T47D (cell line): ENCODE measurements at places on chromosomes 7 and 10.

DNA sequence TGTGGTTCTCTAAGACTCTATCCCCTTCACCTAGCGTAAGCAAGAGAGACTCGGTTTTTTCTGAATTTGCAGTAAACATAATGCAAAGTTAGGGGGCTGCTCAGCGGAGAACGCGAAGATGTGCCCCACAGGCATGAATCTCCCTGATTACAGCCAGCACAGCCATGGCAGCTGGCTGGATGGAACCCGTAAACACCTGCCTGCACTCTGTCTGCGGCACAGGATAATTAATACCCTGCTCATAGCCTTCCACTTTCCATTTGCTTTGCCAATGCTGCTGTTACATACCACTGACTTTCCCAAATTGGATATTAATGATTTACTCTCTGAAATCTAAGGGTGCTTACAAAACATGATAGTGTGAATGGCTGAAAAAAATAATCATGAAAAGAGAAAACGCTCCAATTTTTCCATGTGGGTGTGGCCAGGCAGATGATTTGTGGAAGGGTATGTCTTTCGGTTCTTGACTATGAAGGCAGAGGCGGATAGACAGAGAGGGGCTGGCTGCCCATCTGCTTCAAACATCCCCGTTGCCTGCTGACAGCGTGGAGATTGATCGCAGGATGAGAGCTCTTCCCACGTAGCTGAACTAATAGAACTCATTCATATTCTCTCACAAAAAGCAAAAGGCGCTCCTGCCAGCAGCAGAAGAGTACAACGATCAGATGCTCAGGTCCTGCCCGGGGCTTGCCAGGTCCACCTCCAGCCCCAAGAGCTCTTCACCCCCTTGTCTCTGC, 193.2 kb upstream of the GHITM start:
- DNase-seq: no peak

- DNase-seq: no peak
These were observed 365.1 kb upstream of the MTPN start for GRCh38 chr7:136342251-136342650.

GRCh38 chr10:100826661-100826982, 81.2 kb downstream of the PAX2 start:
- DNase-seq: no peak

DNA sequence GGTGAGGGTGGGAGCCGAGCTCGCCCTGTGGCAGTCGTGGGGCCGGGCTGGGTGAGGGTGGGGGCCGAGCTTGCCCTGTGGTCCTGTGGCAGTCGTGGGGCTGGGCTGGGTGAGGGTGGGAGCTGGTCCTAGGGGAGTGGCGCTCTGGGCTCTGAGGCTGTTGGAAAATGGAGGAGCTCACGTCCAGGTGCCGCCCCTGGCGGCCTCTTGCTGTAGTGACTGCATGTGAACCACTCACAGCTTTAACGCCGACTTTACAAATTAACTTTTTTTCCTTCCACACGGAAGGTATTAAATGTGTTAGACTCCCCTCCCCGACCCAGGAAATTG, 312.6 kb downstream of the WDR37 start:
- DNase-seq: peak; percentile 76

DNA sequence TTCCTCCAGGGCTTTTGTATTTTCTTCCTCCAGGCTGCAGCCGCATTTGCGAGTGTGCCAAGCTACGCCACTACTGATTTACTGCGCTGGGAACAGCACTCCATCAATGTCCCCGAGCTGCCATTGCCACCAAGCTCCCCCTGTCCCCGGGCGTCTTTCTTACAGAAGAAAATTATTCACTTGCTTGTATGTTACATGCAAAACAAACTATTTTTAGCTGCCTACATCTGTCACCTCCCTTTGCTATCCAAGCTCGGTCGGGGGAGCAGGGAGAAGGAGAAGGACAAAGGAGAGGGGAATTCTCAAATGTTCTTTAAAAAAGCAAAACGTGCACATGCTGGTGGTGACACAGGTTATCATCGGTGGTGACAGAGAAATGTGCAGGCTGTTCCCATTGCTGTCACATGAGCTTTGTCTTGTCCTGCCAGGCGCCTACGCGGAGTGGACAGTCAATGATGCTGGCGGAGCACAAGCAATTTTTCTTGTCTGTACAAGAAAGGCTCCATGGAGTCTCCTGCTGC, 93.1 kb downstream of the ADARB2 start:
- DNase-seq: no peak

GRCh38 chr10:124159153-124159552, 65.8 kb upstream of the CHST15 start:
- no peak for DNase-seq

- DNase-seq: no peak
These were observed 7.8 kb upstream of the TLX1 start for GRCh38 chr10:101123085-101123814.

GRCh38 chr10:102090772-102091171, 25.6 kb downstream of the HPS6 start:
- no peak for DNase-seq

DNA sequence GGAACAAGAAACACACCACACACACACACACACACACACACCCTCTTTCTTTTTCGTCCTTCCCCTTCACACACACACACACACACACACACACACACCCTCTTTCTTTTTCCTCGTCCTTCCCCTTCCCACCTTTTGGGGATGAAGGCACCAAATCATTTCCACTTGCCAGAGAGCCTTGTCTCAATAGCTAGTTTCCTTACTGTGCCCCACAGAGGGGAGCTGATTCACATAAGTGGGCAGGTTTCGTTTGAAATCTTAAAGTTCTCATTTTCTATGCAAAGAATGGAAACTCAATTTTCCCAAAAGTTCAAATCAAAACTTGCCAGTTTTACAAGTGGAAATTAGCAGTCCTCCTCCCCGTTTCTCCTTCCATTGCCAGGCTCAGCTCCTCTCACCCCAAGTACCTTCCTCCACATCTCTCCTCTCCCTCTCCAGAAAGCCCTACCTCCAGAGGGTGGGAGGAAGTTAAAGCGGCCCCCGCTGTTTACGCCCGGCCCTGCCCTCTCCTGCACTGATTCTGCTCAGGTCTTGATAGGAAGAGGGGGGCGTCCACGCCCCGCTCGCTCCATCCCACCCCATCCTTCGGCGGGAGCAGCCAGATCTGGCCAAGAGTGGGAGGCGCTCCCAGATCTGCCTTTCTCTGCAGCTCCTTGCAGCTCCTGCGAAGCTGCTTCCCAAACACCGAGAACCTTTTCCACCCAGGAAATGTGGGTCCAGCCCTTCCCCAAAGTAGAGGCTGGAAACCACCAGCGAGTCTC, 1.3 kb downstream of the CTTNBP2 start:
- no peak for DNase-seq

- no peak for DNase-seq
These were observed 1.9 kb upstream of the NRF1 start for GRCh38 chr7:129609666-129610065.
